Brain pericyte (primary cell): ENCODE measurements at places on chromosomes 12 and 14.

DNA sequence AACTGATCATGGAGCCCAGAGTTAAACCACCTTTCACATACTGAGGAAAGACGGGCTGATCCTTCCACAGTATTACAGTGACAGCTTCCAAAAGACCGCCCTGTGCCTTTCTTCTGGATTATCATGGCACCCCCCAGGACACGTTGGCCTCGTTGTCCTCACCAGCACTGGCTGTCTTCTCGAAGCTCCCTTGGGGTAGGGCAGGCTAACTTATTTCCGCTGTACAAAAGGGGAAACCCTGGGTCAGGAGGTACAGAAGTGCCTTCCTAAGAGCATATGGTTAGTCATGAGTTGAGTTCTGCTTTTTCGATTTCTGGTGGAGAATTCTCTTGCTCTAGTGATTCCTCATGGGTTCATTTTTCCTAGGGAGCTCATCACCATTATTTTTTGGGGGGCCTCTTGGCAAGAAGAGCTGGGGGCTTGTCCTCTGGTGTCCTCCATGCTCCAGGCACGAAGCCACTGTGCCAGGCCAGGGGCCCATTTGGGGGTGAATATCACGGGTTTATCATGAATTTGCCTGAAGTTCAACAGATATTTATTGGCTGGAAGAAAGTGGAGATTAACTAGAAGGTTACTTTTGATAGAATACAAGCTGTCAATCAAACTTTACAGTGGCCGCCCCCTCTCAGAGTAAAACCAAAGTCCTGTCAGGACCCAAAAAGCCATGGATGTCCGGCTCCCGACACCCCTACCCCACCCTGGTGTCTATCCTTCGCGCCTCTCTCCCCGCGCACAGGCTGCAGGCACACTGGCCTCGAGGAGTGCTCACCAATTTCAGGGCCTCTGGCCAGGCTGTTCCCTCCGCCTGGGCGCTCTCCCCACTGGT lies 8.8 kb upstream of the TRAF3 start:
- DNase-seq, result no peak

DNA sequence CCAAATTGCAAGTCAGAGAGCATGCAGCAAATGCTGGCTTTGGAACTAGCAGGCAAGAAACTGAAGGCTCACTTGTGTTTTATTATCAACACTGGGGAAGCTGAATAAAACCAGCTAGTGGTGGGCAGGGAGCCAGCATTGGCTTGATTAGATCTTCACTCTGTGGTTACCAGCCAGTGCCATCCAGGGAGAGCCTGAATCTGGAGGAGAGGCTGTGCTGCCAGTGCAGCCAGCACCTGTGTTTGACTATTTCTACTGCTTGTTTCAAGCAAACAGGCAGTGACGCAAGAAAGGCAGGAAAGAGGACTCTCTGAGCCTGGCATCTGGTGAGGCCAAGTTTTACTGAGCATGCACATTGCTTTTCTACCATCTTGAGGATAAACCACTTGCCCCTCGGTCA lies 247.0 kb downstream of the PHLDA1 start:
- DNase-seq, result no peak

DNA sequence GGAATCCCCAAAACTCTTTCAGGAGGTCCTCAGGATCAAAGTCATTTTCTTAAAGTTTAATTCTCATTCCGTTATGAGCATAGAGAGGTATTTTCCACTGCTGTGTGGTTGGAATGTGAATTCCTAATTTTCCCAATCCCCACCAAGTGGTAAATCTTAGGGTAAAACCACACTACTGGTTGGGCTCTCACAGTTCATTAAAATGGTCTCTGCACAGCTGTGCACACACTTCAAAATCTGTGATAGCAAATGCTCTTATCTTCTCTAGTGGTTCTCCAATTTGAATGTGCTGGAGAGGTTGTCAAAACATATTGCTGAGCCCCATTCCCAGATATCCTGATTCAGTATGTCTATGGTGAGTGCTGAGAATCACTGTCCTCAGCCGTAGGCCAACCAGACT lies 189.1 kb downstream of the BMP4 start:
- no peak for DNase-seq

DNA sequence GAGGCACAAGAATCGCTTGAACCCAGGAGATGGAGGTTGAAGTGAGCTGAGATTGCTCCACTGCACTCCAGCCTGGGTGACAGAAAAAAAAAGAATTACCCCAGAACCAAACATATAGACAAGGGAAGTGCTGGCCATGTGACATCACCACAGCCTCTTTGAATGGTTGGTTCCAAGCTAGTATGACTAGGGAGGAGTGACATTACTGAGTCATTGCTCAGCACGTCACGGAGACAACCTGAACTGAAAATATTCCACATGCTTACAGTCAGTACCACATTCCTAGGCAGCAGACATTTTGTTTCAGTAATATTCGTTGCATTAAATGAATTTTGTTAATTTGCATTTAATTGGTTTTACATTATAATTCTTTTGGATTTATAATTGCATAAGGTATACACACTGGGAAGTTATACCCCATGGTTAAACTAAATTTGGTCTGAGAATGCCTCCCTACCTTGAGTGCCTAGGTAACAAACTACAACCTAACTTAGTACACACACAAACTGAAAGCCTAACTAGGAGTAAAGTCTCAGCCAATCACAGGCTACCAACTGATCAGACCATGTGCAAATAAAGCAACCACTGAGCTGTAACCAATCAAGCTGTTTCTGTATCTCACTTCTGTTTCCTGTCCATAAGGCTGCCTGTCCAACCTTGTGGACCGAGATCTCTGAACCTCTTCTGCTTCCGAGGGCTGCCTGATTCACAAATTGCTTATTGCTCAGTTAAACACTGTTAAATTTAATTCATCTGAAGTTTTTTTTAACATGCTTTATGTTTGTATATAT lies 164.4 kb downstream of the CAND1 start:
- DNase-seq, result no peak

- no peak for DNase-seq
Observed at GRCh38 chr12:108645686-108646599, 12.2 kb upstream of the SELPLG start.
